ENCODE measurements at places on chromosomes 16 and 17. TPM values are rescaled to one million over a fixed set of nuclear protein-coding genes. Genes with fewer than 3 reads are reported as not detected.

Gene CIITA
- total RNA-seq, result 11.9 TPM

DNA sequence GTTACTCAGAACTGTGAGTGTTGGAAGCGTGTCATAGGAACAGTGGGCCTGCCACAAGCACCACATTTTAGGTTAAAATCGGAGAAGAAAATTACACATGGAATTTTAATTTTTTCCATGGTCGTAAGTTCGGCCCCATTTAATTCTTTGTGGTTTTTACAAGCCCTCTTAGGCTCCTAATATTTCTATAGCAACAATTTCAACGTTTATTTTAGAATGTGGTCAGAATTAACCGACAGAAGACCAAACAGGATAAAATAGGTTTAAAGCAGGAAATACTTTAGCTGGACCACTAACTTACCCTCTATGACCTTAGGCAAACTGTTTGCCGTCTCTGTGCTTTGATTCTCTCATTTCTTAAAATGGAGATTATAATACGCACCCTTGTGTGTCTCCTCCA is 69.9 kb downstream of the FTO start:
- no peak for DNase-seq
- no peaks in the 10 kb centered on the region for H3K27me3 ChIP-seq
- H3K4me3 ChIP-seq, result no peak overlapping the region
- no peak overlapping the region for H3K27ac ChIP-seq
- H3K4me1 ChIP-seq, result no peaks in the 10 kb centered on the region
- no peaks in the 10 kb centered on the region for H3K36me3 ChIP-seq

DNA sequence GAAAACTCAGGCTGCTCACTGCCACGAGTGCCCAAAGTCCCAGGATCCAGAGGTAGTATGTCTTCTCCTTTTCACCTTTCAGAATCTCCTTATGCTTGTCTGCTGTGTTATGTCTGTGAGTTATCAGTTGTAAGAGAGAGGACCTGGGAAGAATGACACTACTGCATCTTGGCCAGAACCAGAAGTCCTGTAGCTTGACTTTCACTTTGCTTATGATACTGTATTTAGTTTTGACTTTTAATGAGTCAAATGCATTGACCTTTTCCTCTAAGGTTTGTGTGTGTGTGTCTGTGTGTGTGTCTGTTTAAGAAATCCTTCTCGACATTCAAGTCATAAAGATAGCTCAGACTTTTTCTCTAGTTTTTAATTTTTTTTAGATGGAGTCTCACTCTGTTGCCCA is 43.4 kb downstream of the BMERB1 start:
- no peak for DNase-seq
- no peak overlapping the region for H3K27ac ChIP-seq
- H3K4me1 ChIP-seq, result no peaks in the 10 kb centered on the region
- H3K4me3 ChIP-seq, result no peak overlapping the region
- H3K36me3 ChIP-seq, result no peaks in the 10 kb centered on the region

DNA sequence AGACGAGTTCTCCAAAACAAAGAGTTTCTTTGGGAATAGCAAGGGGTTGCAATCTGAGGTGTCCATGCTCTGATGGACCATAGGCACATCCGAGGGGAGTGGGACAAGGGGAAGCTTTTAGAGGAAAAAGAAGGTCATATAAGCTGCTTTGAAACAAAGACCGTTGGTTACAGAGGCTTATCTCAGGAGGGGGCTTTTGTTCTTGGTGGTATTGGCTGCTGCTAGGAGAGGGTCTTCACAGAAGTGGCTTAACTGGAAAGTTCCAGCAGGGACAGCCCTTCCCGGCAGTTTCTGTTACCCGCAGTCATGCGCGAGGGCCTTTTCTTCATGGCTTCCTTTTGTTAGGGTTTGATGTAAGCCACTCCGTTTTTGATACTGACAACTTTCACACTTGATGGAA is 76.0 kb downstream of the RAP1GAP2 start:
- H3K4me3 ChIP-seq, result no peak overlapping the region
- peaks cover 4% of the 10 kb centered on the region for H3K36me3 ChIP-seq
- no peaks in the 10 kb centered on the region for H3K27me3 ChIP-seq
- H3K4me1 ChIP-seq, result no peaks in the 10 kb centered on the region

Gene ADAD2
- total RNA-seq, result 0.40 TPM

Data from CD8-positive, alpha-beta memory T cell (primary cell).